ENCODE measurements at places on chromosomes 3 and 15.

DNA sequence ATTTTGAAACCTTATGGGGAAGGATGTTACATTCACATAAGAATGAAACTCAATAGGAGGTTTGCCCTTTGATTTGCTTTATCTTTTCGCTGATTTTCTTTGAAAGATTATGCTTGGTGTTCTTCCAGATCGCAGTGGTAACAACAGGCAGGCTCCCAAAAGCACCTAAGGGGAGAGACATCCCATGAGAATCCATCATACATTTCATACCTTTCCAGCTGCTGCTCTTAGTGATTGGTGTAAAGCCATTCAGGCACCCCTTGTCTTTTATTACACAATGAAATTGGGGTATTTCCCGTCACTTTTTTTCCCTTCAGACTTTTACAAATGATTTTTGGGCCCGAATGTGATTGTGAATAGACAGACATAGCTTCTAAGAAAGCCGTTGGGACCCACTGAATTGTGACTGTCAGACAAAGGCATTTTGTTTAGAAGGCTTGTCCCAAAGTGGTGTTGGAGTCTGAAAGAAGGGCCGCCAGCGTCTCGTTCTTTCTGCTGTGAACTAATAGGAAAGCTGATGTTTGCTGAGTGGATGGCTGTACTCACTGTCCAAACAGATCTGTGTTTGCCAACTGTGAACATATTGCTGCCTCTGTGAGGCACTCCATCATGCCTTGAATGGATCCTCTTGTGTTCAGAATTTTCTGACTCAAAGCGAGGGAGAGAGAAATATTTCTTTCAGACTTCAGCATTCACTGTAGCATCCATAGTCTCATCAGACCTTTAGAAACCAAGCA, 164.3 kb downstream of the FNDC3B start:
- DNase-seq: peak; percentile 70

DNA sequence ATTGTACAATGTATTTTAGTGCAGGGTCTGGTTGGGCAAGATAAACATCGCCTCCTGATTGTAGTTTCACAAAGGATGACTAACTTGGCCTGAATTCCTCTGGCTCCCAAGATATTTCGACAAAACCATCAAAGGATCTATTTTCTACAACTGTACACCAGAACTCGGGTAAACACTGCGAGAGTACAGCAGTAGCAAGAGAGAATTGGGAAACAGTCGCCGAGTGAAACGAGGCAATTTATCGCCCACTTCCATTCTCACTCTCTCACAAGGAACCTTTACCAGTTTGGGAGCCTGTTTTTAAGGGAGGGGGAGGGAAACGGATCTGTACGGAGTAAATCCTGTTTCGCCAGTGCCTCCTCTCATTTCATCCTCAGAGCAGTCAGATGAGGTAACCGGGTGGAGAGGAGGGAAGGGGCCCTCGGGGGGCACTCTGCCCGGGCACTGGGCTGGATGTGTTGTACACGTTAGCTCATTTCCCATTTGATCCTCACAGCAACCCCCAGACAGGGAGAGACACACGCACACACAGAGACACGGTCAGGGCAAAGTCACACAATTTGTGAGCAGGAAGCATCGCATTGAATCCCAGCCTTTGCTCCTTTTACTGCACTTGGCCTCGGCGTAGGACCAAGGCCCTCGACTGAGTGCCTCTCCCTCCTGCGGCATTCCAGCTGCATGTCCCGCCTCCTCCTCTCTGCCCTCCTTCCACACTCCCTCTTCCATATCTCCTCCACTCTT, 120.1 kb downstream of the LIPC start:
- no peak for DNase-seq

DNA sequence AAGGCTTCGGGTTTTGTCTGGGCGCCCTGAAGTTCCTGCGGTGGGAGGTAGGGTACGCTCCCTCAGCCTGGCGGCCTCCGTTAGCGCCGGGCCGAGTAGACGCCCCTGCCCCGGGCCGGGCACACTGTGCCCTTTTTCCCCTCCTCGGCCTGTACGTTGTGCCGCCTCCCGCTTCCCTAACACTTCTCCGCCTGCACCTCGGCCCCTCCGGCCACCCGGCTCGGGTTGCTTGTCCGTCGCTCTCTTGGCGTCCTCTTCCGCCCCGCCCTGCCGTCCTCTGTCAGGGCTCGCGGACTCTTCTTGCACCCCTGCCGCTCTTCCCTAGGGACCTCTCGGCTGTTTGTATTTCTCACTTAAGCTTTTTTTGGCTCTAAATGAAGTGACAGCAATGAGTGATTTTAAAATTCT, 384 bp downstream of the KNL1 start:
- no peak for DNase-seq

DNA sequence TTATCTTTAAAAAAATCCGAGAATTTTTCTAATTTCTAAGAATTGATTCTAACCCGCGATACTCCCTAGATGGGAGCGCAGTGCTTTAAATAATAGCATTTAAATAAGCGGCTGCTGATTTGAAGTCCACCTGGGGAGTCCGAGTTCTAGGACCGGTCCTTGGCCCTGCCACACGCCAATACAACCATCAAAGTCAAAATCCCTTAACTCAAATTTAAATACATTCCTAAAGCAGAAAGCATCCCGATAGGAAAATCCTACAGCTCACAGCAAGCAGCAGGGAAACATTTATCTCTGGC, 508 bp upstream of the ECT2 start:
- DNase-seq: no peak

- no peak for DNase-seq
These were observed 1249.8 kb downstream of the NSUN3 start for GRCh38 chr3:95312650-95313049.

- DNase-seq: no peak
These were observed 542.6 kb downstream of the ZBBX start for GRCh38 chr3:166837535-166837934.

DNA sequence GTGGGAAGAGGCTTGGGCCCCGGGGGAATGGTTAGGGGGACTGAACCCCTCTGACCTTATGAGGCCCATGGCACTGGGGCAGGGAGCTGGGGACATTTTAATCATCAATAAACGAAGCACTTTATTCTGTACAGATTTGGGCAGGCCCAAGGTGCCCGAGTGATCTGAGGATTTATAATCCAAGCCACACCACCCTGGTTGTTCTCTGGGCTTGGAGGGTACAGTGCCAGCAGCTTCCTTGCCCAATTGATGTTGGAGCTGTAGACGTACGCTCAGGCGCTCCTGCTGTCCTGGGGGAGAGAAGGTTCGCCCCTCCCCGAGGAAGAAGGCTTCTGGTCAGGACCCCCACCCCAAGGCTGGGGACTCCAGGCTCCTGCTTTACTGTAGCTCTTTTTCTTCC, 12.5 kb downstream of the ZBTB47 start:
- DNase-seq: no peak

- DNase-seq: no peak
These were observed 349.4 kb downstream of the LRTM1 start for GRCh38 chr3:54578417-54578816.

DNA sequence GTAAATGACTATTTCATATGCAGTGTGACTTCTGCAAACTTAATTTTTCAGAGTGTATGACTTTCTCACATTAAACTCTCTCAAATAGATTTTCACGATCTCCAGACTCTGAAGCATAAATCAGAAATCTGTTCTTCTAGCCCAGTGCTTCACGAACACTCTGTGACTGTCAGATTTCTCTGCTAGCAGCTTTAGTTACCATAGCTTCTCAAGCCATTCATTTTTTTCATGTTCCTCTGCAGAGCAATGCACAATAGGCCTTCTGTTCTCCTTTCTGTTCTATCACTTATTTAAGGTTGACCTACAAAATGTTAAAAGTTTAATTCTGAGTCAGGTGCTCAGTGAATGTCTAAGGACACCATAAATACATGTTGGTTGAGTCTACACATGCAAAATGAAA, 1102.2 kb downstream of the TUSC7 start:
- no peak for DNase-seq

DNA sequence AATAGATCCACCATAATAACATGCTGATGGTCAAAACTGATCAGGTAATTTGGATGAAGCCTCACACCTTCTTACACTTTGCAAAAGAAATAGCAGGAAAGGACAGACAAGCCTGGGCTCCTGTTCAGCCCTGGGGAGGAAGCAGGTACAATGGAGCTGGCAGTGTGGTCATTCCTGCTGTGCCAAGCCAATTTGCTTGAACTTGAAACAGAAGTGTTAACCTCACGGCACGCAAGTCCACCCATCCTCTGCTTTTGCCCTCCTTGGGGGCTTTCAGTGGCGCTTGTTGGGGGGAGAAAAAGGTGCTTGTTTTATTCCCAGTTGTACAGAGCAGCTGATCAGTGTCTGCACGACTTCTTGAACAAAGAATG, 36.8 kb upstream of the RFTN1 start:
- no peak for DNase-seq

DNA sequence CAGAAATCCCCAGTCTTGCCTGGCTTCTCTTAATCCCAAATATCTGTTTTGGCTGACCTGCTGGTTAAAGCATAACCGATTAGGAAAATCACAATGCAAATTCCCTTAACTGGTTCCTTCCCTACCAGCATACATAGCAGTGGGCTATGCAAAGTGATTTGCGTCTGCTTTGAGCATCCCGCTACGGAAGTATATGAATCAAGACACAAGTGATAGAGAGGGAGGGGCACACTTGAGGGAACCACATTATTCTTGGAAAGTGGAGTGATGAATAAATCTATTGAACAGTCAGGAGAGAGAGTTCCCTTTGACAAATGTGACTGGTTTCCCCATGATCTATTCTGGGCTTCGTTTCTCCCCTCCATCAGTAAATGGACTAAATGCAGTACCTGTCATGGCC, 119.6 kb upstream of the C15orf61 start:
- DNase-seq: no peak

GRCh38 chr3:143124601-143125520, 5.3 kb downstream of the CHST2 start:
- DNase-seq: no peak

DNA sequence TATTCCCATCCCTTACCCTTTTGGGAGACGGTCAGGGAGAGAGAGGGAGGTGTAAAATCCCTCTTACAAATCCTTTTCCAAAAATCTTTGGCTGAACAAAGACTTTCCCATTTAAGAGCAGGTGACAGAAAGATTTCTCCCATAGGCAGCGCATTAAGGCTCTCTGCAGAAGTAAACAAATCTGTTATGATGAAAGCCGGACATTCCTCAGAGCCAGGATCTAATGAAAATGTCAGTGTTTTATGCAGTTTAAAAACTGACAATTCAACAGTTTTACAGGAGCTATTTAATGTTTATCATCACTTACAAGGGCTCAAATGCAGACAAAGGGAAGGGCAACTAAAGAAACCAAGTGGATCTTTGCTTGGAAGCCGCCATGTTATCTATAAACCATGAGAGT, 108.3 kb upstream of the WNT5A start:
- DNase-seq: no peak

GRCh38 chr3:46314517-46314916, 39.4 kb upstream of the CCR2 start:
- no peak for DNase-seq

DNA sequence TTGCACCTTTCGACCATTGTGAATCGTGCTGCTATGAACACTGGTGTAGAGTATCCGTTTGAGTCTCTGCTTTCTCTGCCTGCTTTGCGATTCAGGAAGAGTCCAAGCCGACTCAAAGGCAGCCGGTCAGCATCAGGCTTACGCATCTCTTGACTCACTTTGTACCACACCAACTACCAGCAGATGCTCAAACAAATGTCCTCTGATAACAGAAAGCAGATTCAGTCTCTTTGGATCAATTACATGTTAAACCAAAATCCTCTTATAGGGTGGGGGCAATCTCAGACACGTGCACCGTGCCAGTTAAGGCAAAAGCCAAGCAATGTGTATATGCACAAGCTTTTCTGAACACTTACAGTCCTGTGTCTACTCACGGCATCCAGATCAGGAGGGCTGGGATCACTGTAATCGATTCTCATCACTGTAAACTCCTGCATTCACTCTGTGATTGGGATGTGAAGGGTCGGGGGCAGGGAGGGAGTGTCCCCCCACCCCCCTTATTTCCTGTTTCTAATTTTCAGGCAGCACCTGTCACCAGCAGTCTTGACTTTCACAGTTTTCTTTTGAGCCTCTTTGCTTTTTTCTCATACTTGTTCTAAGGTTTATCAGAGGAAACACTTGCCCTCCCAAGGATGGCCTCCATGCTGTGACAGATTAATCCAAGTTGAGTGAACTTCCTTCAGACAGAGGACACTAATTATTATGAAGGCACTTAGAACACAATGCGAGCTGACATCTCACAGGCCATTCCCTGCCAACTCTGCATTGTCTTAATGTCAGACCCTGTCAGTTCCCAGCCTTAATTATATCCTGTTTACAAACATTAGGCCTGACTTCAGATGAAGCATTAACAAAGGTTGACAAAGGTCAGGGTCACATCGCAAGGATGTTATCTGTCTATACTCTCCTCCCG, 153.5 kb downstream of the MECOM start:
- DNase-seq: no peak

- no peak for DNase-seq
These were observed 80.2 kb upstream of the TP63 start for GRCh38 chr3:189551007-189551406.

GRCh38 chr15:101266034-101266433, 11.3 kb downstream of the SELENOS start:
- DNase-seq: no peak

GRCh38 chr3:151837057-151837456, 23.1 kb downstream of the AADAC start:
- no peak for DNase-seq

GRCh38 chr3:184590795-184591194, 29.2 kb downstream of the EPHB3 start:
- no peak for DNase-seq

GRCh38 chr3:31522152-31522551, 10.6 kb upstream of the STT3B start:
- no peak for DNase-seq

DNA sequence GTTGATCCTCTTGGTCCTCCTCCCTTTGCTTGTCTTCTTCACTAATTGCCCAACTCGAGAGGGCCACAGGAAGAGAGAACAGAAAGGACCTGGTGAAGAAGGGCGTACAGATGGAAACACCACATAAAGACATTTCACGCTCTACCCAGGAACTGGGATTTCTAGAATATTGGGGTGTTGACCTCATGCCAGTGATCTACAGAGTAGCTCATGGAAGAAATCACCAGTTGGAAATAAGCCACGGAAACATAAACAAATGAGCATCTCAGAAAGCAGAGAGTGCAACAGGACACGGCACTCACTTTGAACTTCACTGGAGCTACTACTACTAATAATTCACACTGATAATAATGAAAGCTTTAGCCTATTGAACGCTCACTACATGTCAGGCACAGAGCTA, 84.6 kb upstream of the ARHGEF3 start:
- no peak for DNase-seq

- DNase-seq: no peak
These were observed 125.7 kb downstream of the PDZRN3 start for GRCh38 chr3:73498764-73499622.

GRCh38 chr3:124697302-124697701, 33.0 kb upstream of the UMPS start:
- no peak for DNase-seq

All from NCI-H510A (cell line).